ENCODE measurements at places on chromosomes 6 and 20.

DNA sequence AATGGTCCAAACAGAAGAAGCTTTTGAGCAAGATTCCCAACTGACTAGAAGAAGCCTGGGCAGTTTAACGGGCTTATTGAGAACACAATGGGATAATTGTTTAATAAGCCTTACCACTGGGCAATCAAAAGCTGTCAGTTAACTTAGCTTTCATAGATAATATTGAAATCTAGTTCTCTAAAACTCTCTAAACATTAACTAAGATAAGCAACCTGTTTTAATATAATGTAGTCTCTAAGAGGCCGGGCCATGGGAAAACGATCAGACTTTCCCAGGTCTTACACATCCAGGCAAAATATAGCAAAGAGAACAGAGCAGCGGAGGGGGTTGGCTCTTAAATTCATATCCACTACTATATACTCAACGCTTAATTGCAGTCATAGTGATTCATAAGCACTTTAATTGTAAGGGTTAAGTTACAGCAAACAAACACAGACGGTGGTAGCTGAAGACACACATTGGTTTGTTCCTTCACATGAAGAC lies 128.0 kb upstream of the FAM83B start:
- DNase-seq: no peak

DNA sequence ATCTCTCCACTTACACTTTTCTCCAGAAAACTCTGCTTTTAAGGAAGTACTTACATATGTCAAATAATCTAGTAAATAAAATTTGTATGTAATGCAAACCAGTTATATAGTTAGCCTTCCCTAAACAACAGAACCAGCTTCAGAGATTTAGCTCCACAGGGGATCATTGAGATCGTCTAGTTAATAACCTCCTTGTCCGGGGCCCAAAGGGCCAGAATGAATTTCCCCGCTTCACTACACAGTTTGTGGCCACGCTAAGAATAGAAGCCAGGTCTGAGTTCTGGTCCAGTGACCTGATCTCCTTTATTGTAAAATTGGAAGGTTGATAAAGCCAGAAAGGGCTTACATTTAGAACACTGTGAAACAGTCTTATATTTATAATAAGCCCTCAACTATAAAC lies 245.2 kb downstream of the TPBG start:
- DNase-seq: no peak

DNA sequence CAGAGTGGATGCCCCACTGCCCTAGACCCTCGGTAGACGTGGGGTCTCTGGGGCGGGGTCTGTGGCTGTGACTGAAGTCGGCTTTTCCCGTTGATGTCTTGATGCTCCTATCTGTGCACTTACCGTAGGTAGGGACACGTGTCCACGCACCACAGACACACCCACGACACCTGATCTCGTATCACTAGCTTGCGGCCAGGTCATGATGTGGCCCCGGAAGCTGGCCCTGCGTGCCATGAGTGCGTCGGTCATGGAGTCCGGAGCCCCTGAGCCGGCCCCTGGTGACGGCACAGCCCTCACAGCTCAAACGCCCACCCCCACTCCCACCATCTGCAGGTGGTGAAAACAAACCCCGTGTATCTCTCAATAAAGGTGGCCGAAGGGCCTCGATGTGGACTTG lies 33.9 kb upstream of the MRGBP start:
- DNase-seq: no peak

DNA sequence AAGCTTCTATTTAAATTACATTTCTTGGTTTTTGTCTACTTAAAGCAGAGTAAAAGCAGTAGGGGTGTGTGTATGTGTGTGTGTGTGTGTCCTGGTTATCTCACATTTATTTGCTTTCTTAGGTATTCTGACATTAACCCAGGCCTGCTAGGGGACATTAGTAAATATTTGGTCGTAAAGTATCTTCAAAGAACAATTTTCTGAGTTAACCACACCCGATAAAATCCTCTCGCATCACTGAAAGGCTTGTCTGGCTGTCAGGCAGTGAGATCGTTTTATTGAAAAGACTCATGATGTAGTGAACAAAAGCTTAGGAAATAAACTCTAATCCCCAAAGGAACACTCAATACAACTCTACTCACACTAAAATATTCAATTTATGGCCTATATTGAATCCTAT lies 77.9 kb downstream of the ZNF217 start:
- DNase-seq: no peak

DNA sequence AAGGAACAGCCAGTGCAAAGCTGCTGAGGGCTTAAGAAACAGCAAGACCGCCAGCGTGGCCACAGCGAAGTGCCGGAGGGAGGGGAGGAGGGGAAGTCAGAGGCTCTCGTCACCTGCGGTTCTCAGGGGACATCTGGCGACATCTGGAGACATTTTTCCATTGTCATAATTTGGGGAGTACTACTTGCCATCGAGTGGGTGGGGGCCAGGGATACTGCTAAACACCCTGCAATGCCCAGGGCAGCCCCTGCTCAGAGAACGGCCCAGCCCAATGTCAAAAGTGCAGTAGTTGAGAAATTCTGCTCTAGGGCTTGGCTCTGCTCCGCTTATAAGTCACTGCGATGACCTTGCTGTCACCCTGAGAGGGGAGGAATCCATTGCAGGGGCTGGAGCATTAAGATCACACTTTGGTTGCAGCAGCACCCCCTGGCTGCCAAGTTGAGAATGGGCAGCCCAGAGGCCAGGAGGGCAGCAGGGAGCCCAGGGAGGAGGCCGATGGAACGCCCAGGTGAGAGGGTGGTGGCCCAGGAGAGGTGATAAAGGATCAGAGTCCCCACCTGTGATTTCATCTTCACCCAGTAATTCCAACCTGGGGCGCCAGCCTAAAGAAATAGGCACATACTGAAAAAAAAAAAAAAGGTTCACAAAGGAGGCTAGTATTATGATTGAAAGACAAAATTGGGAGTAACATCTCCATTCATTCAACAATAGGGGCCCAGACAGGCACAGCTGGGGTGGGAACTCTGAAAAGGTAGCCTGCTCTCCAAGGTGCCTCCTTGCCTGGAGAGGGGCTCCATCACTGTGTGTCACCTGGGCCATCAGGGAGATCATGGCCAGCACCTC lies 218.2 kb downstream of the BMP7 start:
- peak; percentile 53 for DNase-seq

- no peak for DNase-seq
Measured at GRCh38 chr20:57476641-57477461, 48.1 kb downstream of the CTCFL start.

- DNase-seq: no peak
Measured at GRCh38 chr20:5091902-5092301, 27.9 kb downstream of the PCNA start.

GRCh38 chr20:1665345-1665744 lies 7.8 kb upstream of the SIRPG start:
- DNase-seq: no peak

- no peak for DNase-seq
Measured at GRCh38 chr20:32355417-32355841, 2.7 kb upstream of the ASXL1 start.

DNA sequence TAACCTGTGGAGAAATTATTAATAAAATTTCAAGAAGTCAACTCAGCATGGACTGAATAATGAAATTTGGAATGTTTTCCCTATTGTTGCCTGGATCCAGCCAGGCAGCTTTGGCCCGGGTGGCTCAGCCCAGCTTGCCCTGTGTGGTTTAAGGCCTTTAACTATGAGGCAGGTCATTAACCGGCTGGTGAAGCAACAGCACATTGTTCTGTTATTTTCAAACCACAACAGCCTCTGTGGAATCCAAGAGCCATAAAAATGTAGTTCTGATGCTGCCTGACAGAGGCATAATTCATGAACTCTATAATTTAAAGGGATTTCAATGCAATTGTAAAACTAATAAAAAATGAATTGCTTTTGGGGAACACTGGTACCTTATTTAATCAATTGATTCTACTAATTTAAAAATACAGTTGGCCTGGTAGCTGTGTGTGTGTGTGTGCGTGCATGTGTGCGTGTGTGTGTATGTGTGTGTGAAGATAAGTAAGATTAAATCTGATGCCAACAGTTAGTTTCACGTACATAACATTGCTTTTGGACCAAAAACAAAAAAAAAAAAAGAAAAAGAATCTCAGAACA lies 117.7 kb downstream of the RPS12 start:
- no peak for DNase-seq

- DNase-seq: no peak
Measured at GRCh38 chr6:23222724-23223123, 653.4 kb downstream of the HDGFL1 start.

DNA sequence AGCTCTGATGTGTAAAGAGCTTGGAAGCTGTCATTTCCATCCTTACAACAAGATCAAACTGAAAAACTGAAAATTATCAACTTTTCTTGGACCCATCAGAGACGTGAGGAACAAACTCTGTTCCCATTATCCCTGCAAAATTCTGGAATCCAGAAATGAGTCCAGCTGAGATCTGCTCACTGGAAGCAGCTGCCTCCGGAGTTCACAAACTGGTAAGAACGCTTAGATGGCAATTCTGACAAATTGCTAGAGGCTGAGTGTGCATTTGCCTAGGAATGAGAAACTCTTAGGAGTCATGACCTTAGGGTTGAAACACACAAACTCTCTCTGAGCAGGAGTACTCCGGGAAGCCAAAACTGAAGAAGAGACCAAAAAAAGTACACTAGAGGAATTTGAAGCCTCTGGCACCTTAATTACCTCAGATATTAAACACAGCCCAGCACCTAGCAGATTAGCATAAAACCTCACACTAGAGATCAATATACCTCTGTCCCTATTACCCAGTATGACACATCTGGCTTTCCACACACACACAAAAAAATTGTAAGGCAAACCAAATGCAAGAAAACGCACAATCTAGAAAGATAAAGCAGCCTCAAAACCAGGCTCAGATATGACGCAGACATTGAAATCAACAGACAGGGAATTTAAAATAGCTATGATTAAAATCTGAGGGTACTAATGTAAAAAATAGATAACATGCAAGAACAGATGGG lies 233.5 kb upstream of the SGK1 start:
- no peak for DNase-seq

DNA sequence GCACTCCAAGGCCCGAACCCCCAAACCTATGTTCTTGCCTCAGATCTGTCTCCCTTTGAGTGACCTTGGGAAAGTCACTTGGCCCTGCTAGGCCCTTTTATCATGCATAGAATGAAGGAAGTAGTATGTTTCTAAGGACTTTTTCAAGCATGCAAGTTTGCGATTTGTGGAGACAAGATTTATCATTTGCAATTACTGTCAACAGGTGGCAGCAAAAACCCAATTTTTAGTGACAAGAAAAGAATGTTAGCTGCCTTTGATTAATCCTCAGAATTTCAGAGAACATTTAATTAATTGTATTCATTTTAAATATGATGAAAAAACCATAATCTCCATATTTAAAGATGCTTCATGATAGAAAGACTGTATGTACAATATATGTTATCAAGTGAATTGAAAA lies 28.3 kb upstream of the PREP start:
- no peak for DNase-seq

Measured in lower leg skin (tissue), 4 donors.